ENCODE measurements at places on chromosomes 11 and 22. TPM values are rescaled to one million over a fixed set of nuclear protein-coding genes. Genes with fewer than 3 reads are reported as not detected.

The APOL5 gene
- total RNA-seq = not detected

The TRPM5 gene
- total RNA-seq = not detected

The SLC22A8 gene
- not detected for total RNA-seq

The OR52N4 gene
- total RNA-seq = not detected

The SULT4A1 gene
- total RNA-seq = 0.47 TPM

The C22orf31 gene
- not detected for total RNA-seq

The OR56A1 gene
- total RNA-seq = under 0.01 TPM

All from bronchial smooth muscle cell (primary cell).